ENCODE measurements at places on chromosomes 11 and 22.

- no peak for DNase-seq
Observed at GRCh38 chr11:79396674-79397073, 44.2 kb downstream of the TENM4 start.

- no peak for DNase-seq
Observed at GRCh38 chr11:72544589-72544988, 110.3 kb upstream of the CLPB start.

GRCh38 chr11:117806846-117807245 lies 9.8 kb upstream of the DSCAML1 start:
- no peak for DNase-seq

DNA sequence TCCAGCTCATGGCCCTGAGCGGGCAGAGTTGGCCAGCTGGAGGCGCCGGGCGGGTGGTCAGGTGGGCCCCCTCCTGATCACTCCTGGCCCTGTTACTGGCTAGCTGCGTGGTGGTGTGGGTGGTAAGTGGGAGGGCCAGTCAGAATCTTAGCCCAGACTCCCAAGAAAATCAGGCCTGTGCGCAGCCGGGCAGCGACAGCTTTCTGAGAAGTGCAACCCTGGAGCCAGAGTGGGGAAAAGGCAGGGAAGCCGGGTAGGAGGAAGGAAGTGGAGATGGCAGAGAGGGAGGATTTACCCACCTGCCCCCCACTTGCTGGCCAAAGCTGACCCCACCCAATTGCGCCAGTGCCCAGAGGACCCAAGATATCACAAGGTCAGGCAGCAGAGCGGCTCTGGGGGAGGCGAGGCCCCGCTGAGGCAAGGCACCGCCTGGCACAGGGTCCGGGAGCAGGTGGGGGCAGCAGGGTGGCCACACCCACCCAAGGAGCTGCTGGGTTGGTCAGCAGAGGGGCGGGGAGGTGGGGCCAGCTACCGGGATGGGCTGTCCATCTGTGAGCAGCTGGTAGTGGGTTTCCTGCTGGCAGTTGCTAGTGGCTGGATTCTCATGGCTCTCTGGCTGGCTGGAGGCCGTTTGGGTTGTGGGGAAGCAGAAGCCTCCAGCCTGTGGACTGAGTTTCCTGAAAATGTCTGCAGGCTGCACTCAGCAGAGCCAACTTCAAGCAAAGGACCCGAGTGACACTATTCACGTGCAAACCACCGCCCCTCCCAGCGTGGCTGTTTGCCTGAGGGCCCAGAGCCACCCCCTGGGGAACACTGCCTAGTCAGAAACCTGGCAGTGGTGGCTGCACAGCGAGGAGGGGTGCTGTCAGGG lies 196.4 kb downstream of the IGLL1 start:
- no peak for DNase-seq

GRCh38 chr11:62775646-62776045 lies 4.5 kb downstream of the TAF6L start:
- no peak for DNase-seq

DNA sequence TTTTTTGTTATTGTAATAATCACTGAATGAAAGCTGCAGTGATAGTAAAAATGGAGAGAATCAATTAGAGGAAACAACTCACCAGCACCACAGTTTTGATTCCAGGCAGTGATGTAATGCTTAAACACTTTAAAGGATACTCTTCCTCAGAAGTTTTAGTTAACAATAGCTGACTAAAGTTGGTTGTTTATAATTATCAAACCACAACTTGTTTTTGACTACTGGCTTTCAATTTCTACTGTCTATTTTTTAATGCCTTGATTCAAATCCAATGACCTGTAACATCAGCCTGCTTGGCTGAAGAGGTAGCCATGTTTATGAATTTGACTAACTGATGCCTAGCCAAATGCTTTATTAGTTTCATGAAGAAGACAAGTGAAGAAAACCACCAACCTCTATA lies 18.2 kb upstream of the CASP12 start:
- peak; percentile 60 for DNase-seq

GRCh38 chr11:7677796-7678201 lies 4.5 kb upstream of the CYB5R2 start:
- no peak for DNase-seq

DNA sequence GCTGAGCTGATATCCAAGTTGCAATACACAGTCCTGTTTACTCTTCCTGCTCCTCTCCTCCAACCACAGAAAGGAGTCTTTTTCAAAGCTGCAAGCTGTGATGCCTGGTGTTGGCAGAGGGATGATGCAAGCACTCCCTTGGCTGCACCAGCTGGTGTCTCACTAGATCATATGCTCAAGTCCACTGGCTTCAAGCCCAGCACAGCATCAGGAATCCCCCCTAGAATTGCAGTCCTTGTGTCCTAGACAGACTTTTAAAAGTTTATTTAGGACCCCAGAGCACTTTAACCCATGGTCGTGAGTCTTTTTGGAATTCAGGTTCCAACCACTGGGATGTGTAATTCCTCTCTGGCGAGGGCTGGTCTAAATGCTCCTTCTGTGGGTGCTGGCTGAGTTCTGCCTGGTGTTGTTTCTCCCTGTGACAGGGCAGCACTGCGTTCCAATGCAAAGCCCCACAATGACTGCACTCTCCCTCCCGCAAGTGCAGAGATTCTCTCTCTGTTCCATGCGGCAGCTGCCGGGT lies 1.9 kb upstream of the HEPN1 start:
- DNase-seq, result no peak

DNA sequence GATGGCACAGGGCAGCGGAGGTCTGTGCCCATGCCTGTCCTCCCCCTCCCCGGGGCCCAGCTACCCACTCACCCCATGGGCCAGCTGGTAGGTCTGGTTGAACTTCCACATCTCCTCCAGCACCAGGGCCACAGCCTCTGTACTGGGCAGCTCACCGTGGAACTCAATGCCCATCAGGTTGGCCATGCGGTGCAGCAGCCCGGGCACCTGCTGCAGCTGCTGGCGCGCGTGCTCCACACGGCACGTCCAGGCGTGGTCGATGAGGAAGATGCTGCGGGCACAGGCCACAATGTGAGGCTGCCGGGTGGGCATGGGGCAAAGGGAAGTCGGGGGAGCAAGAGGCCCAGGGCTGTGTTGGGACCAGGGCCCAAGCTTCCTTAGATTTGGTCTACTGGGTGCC lies 6.3 kb downstream of the TTLL12 start:
- no peak for DNase-seq

DNA sequence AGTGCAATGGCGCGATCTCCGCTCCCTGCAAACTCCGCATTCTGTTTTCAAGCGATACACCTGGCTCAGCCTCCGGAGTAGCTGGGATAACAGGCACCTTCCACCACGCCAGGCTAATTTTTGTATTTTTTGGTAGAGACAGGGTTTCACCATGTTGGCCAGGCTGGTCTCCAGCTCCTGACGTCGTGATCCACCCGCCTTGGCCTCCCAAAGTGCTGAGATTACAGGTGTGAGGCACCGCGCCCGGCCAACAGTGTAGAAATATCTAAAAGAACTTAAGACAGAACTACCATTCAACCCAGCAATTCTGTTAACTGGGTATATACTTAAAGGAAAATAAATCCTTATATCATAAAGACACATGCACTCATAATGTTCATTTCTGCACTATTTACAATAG lies 335.3 kb upstream of the LUZP2 start:
- no peak for DNase-seq

DNA sequence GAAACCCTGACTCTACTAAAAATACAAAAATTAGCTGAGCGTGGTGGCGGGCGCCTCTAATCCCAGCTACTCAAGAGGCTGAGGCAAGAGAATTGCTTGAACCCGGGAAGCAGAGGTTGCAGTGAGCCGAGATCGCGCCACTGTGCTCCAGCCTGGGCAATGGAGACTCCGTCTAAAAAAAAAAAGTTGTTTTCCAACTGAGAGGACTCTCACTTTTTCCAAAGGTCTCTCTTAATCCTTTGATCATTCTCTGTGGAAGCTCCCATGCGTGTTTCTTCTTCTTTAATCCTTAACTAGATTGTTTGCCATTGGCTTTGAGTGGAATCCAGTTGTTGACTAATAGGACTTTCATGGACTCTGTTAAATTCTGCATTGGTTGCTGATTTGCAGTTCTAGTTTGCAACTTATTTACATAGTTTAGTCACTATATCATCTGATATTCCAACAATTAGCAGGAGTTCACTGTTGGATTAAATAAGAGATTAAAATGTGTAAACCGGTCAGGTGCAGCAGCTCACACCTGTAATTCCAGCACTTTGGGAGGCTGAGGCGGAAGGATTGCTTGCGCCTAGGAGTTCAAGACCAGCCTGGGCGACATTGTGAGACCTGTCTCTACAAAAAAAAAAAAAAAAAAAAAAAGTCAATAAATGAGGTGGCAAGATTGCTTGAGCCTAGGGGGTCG lies 79.7 kb downstream of the C22orf31 start:
- DNase-seq, result no peak

DNA sequence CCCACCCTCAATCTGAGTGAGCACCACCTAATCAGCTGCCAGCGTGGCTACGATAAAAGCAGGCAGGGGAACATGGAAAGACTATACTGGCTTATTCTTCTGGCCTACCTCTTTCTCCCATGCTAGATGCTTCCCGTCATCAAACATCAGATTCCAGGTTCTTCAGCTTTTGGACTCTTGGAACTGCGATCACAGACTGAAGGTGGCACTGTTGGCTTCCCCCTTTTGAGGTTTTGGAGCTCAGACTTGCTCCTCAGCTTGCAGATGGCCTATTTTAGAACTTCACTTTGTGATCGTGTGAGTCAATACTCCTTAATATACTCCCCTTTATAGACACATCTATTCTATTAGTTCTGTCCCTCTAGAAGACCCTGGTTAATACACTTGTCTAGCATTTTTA lies 543.7 kb upstream of the RAG2 start:
- no peak for DNase-seq

GRCh38 chr11:100680070-100680469 lies 7.0 kb upstream of the ARHGAP42 start:
- DNase-seq, result no peak

- no peak for DNase-seq
Observed at GRCh38 chr11:130409594-130410388, 18.6 kb downstream of the ADAMTS8 start.

DNA sequence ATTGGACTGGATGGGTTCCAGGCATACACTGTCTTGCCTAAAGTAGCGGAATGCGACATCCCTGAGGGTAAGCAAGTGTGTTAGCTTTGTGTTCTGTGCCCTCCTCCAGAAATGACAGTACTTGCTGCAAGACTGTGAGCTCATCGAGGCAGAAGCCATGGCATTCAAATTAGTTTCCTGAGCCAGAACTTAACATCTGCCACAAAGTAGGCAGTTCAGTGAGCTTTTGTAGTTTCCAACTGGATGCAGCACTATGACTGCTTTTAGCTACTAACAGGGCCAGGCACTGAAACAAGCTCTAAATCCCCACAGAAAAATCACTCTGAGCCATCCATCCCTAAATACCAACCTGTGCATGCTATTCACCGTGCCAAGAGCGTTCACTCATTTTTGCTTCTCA lies 1.2 kb upstream of the FAR1 start:
- no peak for DNase-seq

DNA sequence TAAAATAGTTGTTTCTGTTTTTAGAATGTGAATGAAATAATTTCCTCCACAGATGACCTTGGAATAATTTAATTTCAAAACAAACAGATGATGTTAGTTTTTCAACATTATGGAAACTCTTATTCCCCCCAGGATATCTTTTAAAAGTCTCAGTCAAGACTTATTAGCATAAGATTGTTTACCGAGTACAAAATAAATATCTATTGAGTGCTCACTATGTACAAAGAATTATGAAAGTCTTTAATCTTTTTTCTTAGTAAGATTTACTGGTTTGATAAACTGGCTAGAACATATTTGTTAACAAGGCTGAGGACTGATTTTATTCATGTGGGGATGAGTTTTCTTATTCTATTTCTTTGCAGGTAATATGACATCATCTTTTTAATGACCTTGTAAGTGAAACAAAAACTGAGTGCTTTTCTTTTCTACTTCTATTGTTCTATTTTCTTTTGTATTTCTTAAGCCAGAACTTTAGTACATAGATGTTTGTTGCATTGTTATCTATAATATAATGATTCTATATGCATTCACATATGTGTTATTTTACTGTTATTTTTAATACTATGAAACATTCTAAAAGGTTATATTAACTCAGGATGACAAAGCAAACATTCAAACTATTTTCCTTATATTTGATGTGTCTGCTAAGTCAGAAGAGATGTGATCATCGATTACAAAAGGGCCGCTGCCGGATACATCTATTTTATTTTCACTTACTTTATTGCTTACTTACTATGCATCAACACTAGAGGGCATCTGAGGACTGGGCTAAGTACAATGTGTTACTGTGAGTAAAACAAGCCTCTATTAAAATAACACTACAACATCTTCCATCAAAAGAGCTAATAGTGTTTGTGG lies 111.0 kb upstream of the ARHGAP42 start:
- peak; percentile 3 for DNase-seq

- DNase-seq, result peak; percentile 63
Observed at GRCh38 chr22:50544746-50545253, 899 bp upstream of the KLHDC7B start.

- DNase-seq, result no peak
Observed at GRCh38 chr11:66230156-66230555, 38.3 kb upstream of the RAB1B start.

All from CD4-positive, alpha-beta T cell treated with Interferon alpha-2 for 1 hour (primary cell).